ENCODE measurements at places on chromosomes 16 and 17. TPM values are rescaled to one million over a fixed set of nuclear protein-coding genes. Genes with fewer than 3 reads are reported as not detected.
A peak's percentile ranks its signal among the peaks of the same experiment; 100 is the strongest.

DNA sequence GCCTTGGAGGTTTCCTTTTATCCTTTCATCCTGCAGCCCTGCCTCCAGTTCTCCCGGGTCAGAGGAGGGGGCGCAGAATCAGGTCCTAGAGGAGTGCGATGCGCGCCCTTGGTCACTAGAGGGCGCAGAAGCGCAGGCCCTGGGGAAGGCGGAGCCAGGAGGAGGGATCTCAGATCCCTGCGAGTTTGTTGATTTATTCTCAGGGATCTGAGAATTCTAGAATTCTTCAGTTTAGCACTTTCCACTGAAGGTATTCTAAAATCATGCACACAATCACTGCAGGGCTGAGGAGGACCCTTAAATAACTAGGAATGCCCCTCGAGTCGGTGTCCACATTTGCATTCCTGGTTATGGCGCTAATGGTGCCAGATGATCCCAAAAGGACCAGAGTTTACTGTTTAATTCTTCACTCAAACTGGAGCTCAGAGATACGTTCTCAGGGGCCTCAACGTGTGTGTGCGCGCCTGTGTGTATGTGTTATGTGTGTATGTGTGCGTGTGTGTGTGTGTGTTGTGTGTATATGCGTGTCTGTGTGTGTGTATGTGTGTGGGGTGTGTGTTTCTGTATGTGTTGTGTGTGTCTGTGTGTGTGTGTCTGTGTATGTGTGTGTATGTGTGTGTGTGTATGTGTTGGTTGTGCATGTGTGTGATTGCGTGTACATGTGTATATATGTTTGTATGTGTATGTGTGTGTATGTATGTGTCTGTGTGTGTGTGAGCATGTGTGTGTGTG, 6.9 kb upstream of the ELAC2 start:
- DNase-seq, result peak; percentile 30

DNA sequence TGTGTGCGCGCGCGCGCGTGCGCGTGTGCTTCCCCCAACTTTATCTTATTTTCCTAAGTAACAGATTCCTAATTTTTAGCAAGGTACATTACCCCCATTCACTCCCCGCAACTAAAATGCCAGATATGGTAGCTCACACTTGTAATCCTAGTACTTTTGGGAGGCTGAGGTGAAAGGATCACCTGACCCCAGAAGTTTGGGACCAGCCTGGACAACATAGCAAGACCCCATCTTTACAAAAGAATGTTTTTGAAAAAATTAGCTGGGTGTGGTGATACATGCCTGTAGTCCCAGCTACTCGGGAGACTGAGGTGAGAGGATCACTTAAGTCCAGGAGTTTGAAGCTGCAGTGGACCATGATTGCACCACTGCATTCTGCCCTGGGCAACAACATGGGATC, 5.1 kb downstream of the BRD7 start:
- no peak for DNase-seq

- no peak for DNase-seq
These were observed 4.6 kb downstream of the SPNS3 start for GRCh38 chr17:4438162-4438944.

Gene SPAG7
- 32.2 TPM for total RNA-seq

Gene MRPL10
- 54.8 TPM for total RNA-seq

Gene PRSS27
- 0.02 TPM for total RNA-seq

All from H4 (cell line).